ENCODE measurements at places on chromosomes 3 and 15.

DNA sequence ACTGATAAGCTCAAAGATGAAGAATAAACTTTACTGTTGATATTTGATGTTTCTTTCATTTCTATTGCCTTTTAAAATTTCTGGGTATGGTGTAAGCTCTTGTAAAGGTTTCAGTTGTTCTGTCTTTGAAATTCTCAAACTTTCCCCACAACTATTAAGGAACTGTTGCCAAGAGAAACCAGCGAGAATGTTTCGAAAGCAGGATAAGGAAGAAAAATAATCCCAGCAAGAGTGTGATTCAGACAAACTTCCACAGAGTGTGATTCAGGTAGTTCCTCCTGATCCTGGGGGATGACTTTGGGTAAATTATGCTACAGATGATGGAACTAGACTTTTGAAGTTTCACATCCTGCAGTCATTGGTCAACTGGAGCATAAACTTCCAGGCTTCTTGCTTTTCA, 632.0 kb downstream of the NSUN3 start:
- peak; percentile 50 for DNase-seq

GRCh38 chr3:73536336-73536895, 88.3 kb downstream of the PDZRN3 start:
- no peak for DNase-seq

- DNase-seq = no peak
Measured at GRCh38 chr3:130470126-130470525, 46.9 kb upstream of the COL6A6 start.

- no peak for DNase-seq
Measured at GRCh38 chr3:193396451-193397244, 18.1 kb upstream of the ATP13A5 start.

GRCh38 chr3:46979958-46980497, 562 bp downstream of the NBEAL2 start:
- no peak for DNase-seq

DNA sequence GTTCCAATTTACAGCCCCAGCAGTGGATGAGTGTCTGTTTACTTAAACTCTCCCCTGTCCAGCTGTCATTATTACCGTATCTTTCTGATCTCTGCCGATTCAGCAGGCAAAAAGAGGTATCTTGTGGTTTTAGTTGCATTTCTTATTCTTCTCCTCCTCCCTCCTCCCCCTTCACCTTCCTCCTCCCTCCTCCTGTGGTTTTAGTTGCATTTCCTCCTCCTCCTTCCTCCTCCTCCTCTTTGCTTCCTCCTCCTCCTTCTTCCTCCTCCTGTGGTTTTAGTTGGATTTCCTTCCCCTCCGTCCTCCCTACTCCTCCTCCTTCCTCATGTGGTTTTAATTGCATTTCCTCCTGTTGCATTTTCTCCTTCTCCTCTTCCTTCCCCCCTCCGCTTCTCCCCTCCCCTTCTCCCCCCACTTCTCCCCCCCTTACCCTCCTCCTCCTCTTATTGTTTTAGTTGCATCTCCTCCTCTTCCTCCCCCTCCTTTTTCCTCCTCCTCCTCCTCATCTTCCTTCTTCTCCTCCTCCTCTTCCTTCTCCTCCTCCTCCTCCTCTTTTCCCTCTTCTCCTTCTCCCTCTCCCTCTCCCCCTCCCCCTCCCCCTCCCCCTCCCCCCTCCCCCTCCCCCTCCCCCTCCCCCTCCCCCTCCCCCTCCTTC, 25.3 kb upstream of the VPS33B start:
- no peak for DNase-seq

DNA sequence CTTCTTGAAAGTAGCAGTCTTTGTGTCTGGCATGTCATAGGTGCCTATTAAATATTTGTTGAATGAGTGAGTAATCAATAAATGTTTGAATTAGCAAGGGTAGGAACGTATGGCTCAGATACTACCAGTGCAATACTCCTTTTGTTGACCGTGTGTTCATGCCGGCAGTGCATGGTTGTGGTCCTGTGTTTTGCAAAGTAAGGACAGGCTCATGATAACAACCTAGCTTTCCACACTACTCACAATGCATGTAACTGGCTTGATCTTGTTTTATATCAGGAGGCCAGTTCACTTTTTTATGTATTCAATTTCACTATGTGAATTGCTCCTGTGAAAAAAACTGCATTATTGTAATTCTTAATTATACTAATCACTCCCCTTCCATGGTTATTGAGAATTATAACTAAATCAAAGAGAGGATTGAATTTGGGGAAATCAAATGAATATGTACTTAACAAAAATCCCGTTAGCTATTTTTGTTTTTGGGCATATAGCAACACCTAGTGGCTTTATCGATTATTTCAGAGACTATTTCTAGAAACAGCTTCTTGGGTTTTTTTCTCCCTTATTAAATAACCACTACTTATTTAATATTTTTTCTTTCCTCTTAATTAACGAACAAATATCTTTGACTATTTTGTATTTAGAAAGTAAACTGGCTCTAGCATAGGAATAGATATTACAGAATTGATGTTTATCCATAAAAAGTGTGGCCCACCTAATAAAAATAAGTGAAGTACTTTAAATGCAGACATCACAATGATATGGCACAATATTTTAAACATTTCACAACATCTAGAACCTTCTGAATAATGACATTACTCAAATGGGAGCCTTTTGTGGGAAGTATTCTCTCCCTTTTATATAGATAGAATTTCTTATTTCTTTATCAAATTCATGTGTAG, 218.5 kb downstream of the BBX start:
- DNase-seq = no peak

- no peak for DNase-seq
Measured at GRCh38 chr15:88898736-88899135, 3.4 kb upstream of the HAPLN3 start.

- no peak for DNase-seq
Measured at GRCh38 chr3:64260431-64260830, 35.2 kb upstream of the PRICKLE2 start.

DNA sequence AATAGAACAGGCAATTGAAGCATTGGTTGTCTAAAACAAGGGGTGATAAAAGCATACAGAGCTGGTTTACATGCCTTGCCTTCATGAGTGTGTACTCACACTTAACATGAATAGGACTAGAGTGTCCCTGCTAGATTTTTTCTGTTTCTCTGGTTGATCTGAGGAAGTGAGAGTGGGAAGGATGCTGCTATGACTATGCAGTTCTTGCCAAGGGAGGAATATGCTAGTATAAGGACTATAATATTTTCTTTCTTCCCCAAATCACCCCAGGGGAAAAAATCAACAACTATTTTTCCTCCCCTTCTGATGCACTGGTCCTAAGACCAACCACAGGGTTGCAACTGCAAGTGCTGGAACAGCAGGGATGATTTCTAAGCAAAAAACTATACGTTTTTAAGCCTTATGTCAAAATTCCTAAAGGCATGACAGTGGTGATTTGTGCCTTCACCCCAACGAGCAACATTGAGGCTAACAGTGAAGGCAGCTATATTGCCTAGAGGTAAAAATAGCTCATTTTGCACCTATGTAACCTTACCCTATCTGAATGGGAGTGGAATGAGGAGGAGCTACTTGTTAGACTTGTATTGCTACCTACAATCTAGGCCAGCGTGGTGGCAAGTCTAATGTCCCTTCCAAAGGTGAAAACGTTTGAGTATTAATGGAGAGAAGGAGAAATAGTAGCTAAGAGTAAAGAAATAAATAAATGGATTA, 33.5 kb upstream of the USP8 start:
- no peak for DNase-seq

DNA sequence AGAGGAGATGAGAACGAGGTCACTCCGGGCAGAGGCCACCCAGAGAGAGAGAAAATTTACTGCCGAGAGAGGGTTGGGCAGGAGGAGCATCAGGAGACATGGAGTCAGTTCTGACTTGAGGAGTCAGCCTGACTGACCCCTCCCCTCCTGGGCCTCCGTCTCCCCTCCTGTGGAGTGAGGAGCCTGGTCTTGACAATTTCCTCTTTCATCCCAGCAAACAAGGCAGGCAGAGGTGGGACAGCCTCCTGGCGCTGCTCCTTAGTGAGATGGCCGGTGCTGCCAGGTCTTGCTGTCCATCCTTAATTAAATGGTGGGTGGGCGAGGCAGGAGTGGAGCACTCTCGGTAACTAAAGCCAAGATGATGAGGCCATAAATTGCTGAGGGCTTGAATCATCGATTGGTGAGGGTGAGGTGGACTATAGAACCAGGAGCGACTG, 60.6 kb downstream of the CYP11A1 start:
- DNase-seq = peak; percentile 36

DNA sequence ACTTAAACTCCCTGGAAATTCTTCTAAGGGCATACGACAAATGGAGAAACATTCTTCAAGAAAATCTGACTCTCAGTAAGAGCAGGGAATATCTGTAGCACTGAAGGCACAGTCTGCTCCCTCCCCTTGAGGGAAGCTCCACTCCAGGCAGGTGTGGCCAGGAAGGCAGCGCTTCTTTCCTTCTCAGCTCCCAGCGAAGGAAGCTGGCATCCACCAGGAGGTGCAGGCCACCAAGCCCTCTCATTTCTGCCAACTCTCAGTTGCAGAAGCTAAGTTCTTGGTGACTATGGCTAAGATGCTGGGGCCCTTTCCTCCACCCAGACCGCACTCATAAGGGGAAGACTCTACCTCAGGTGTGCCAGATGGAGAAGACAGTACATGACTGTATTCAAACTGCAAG, 37.7 kb upstream of the SLC41A3 start:
- DNase-seq = no peak

GRCh38 chr3:190619761-190620160, 105.9 kb downstream of the IL1RAP start:
- no peak for DNase-seq

DNA sequence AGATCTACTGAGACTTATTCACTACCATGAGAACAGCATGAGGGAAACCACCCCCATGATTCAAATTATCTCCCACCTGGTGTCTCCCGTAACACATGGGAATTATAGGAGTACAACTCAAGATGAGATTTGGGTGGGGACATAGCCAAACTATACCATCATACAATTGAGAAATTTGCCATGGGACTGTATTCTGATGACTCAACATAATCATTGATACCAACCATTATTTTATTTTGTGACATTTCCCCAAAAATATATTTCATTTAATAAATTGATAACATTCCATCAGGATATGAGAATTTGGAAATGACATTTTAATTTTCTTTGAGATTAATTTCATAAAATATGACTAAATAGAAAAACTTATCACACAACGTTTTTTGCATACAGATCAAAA, 96.6 kb upstream of the MDFIC2 start:
- DNase-seq = no peak

GRCh38 chr3:59267021-59267420, 217.2 kb upstream of the CFAP20DC start:
- no peak for DNase-seq

- DNase-seq = peak; percentile 38
Measured at GRCh38 chr3:146124126-146124801, 36.7 kb downstream of the PLOD2 start.

GRCh38 chr3:106381286-106381938, 512.6 kb upstream of the CBLB start:
- DNase-seq = no peak

GRCh38 chr3:14422016-14422963, 19.9 kb downstream of the SLC6A6 start:
- no peak for DNase-seq

GRCh38 chr3:145518639-145519038, 642.3 kb downstream of the PLOD2 start:
- no peak for DNase-seq

DNA sequence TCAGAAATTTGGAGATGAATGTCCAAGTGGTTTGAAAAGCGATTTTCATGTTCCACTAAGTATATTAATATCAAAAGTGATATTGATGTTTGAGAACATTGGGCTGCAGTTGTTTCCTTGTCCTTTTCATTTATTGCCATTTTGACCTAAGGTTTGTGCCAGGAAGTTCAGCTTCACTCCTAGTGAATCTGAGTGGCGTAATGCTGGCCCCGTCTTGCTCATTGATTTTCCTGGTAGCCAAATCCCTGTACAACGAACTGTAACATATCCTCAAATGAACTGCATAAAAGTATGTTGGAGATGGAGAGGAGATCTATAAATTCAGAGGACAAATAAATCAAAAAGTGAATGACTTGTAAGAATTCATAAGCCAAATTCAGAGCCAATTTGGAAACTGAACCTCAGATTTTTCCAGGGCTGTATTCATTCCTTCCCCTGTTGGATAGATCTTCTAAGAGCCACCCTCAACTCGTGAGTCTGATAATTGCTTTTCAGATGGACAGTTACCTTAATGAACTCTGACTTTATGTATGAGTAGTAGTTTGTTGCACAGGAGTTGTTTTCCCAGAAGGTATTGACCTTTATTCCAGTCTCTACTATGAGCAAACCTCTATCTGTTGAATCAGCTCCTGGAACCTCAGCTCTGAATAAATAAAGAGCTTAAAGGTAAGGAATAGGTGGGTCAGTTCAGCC, 72.8 kb downstream of the ITPR1 start:
- DNase-seq = no peak

DNA sequence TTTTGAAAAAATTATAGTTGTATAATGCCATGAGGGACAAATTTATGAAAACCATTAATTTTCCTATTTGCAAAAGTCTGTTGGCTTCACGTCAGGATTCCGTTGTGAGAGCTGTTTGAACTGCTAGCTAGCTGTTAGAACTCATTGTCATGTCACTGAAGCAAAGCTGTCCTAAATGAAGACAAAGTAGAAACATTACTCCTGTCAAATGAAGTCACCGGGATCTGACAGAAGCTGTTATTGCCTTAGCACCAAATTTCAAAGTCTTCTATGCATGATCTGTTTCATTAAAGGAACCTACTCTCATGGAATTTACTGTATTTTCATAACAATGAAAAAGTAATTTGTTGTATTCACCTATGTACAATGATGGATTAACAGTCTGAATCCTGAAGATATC, 479.8 kb downstream of the PLOD2 start:
- DNase-seq = no peak

DNA sequence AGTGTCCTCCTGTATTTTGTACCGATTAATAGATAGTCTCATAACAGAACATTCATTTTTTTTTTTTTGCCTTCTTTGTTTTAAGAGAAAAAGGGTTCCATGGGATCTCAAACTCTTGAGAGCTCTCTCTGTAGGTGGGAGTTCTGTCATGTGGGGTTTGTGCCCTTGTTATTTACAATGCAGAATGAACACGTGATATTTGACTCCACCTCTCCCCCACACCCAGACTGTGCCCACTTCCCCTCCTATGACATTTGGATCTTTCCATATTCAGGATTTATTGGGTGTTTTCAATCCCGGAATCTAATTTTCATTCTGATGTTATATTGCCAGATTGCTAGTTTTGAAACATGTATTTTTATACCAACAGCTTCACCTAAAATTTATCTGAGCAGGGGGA, 49.5 kb downstream of the ARPP21 start:
- no peak for DNase-seq

- DNase-seq = peak; percentile 18
Measured at GRCh38 chr3:196339493-196340254, 1.5 kb upstream of the TM4SF19 start.

DNA sequence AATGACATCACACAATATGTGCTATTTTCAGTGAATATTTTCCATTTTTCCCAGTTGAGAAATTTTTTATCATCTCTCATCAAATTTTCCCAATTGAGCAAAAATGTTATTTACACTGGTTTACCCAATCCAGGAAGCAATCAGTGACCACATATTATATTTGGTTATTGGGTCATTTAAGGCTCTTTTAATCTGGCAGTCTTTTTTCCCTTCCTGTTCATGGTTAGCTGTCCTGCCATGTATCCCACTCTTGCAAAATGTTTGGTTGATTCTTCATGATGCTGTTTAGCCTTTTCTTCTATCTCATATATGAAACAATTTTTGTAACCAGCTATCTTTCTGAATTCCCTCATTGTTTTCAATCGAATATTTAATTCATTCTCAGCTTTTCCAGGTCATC, 626.0 kb downstream of the RBMS3 start:
- no peak for DNase-seq

GRCh38 chr3:135917076-135917475, 48.5 kb upstream of the PPP2R3A start:
- no peak for DNase-seq

- no peak for DNase-seq
Measured at GRCh38 chr3:61409638-61410037, 151.7 kb upstream of the PTPRG start.
